ENCODE measurements at places on chromosomes 1 and 21. TPM values are rescaled to one million over a fixed set of nuclear protein-coding genes. Genes with fewer than 3 reads are reported as not detected.

Gene PRMT6
- total RNA-seq = 20.9 TPM

Gene DNM3
- total RNA-seq = 2.0 TPM

Gene NTMT2
- not detected for total RNA-seq

Gene ROR1
- not detected for total RNA-seq

Gene SAMSN1
- 59.5 TPM for total RNA-seq

GRCh38 chr1:229860926-229861325, 206.1 kb upstream of the GALNT2 start:
- no peak for DNase-seq

DNA sequence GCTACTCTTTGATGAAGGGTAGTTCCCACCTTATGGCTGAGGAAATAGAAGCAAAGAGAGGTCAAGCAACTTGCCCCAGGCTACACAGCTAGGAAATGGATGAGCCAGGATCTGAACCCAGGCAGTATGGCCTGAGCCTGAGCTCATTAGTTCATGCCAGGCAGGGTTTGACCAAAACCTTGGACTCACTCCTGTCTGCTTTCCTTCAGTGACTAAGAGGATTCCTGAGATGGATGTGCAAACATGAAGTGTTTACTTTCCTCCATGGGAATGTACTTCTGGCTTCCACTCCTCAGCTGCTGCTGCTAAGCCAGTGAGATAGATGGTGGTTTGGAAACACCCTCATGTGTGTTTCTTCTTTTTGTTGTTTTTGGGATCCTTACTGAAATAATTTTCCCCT, 35.1 kb upstream of the ERRFI1 start:
- DNase-seq = no peak

- DNase-seq = no peak
Observed at GRCh38 chr1:9770298-9770697, 53.5 kb downstream of the CLSTN1 start.

GRCh38 chr1:202956969-202957368, 1.1 kb downstream of the ADIPOR1 start:
- no peak for DNase-seq

DNA sequence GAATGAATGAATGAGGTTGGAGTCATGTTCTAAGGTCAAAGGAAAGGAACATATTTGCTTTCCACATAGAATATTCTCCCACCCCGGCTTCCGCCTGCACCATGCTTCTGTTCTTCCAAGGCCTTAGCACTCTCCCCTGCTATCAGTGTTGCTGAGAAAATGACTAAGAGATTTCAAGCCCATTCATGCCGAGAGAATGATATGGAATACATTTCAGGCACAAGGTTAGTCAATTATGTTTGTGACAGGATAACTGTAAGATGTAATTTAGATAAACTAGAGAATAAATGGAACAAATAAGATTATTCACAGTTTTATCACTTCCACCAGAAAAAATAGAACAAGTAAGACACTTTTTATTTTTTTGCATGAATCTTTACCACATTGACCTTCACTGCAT, 122.6 kb downstream of the PLD5 start:
- no peak for DNase-seq

DNA sequence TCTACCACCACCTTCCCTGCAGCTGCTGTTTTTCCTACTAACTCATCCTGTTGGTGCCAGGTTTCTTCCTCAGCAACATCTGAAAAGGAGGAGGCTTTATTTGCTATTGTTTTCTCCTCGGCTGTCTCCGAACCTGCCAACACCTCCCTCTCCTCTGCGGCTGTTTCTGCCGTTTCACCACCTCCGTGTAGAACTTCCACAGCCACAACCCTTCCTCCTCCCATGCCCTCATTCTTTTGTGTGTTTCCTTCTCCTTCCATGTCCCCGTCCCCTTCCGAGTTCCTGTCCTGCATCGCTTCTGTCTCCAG, 59.0 kb upstream of the LRRC53 start:
- no peak for DNase-seq

DNA sequence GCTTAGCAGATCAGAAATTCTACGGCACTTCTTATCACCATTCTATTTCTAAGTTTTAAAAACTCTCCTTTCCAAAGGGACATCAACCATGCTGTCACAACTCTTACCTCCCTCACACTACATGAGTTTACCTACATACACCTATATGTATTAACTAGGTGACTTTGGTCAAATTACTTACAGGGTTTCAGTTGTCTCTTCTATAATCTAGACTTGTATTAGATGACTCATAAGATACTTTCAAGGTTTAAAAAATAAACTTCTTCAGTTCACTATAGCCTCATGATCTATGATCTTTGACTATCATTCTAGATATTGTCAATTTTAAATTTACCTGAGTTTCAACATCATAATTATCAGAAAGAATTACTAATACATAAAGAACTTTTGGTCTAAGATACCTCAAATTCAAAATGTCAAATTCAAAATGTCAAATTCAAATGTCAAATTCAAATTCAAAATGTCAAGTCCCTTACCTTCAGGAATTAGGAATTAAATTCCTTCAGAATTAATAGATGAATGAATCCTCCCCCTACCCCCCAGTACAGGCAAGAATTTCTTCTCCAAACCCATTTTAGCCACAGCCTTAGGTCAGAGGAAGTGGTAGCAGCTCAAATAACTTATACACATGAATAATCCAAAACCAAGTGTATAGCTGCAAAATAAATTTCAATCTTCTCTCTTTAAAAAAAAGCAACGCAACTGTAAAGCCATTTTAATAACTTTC, 31.1 kb downstream of the OTUD7B start:
- no peak for DNase-seq

- DNase-seq = no peak
Observed at GRCh38 chr1:62407398-62408009, 29.3 kb upstream of the USP1 start.

- no peak for DNase-seq
Observed at GRCh38 chr1:87872189-87872588, 543.5 kb downstream of the LMO4 start.

DNA sequence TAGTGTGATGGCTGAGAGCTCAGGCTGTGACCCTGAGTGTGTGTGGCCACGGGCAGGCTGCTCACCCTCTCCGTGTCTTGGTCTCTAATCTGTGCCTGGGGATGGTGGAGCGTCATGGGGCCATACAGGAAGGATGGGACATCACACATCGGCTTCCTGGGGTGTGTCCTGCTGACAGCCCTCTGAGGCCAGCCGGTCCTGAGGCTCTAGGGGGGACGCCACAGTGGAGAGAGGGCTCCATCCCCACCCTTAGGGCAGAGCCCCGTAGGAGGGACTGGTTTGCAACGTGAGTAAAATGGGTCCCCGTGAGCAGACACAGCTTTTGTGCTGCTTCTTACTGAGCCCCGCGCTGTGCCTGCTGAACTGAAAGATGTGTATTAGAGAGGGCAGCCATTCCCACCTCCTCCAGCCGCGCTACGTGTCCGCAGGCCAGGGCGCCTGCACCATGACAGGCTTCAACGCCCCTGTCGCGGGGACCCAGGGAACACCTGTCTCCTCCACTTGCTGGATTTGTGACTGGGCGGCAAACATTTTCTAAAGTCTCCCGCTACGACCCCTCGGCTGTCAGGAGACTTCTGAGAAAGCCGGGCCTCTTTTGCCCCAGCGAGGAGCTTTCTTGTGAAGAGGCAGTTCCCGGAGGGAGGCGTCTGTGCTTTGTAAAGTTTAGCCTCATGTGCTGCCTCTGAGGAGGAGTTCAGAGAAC, 8.1 kb downstream of the COL18A1 start:
- DNase-seq = no peak

- DNase-seq = no peak
Observed at GRCh38 chr1:165851034-165851658, 23.7 kb downstream of the UCK2 start.

- DNase-seq = no peak
Observed at GRCh38 chr1:23799570-23800399, 769 bp downstream of the GALE start.

Data from CD4-positive, alpha-beta memory T cell (primary cell).